ENCODE measurements at places on chromosomes 4 and X. TPM values are rescaled to one million over a fixed set of nuclear protein-coding genes. Genes with fewer than 3 reads are reported as not detected.
A peak's percentile ranks its signal among the peaks of the same experiment; 100 is the strongest.

Gene PWWP3B
- 0.27 TPM for total RNA-seq

Gene PGAM4
- total RNA-seq = not detected

Gene KIT
- total RNA-seq = 4.1 TPM

Gene NIPAL1
- total RNA-seq = 38.2 TPM

Gene SPIN4
- 4.4 TPM for total RNA-seq

Gene NOCT
- 33.7 TPM for total RNA-seq

Gene CFAP299
- total RNA-seq = not detected

Gene RNF128
- total RNA-seq = 54.8 TPM

Gene LUZP4
- total RNA-seq = not detected

Gene GRIA3
- 0.68 TPM for total RNA-seq

Gene NHS
- 1.2 TPM for total RNA-seq

GRCh38 chrX:52353838-52354237 lies 15.0 kb upstream of the XAGE2 start:
- no peak overlapping the region for H3K4me3 ChIP-seq
- H3K27ac ChIP-seq = no peak overlapping the region
- H3K36me3 ChIP-seq = no peaks in the 10 kb centered on the region
- no peaks in the 10 kb centered on the region for H3K27me3 ChIP-seq
- no peak for DNase-seq

GRCh38 chr4:5370286-5370685 lies 319.0 kb downstream of the STK32B start:
- H3K36me3 ChIP-seq = no peaks in the 10 kb centered on the region
- H3K4me1 ChIP-seq = no peaks in the 10 kb centered on the region
- H3K4me3 ChIP-seq = no peak overlapping the region

- no peak for DNase-seq
- no peaks in the 10 kb centered on the region for H3K36me3 ChIP-seq
- H3K27me3 ChIP-seq = no peaks in the 10 kb centered on the region
Observed at GRCh38 chr4:155179216-155179615, 29.2 kb upstream of the NPY2R start.

DNA sequence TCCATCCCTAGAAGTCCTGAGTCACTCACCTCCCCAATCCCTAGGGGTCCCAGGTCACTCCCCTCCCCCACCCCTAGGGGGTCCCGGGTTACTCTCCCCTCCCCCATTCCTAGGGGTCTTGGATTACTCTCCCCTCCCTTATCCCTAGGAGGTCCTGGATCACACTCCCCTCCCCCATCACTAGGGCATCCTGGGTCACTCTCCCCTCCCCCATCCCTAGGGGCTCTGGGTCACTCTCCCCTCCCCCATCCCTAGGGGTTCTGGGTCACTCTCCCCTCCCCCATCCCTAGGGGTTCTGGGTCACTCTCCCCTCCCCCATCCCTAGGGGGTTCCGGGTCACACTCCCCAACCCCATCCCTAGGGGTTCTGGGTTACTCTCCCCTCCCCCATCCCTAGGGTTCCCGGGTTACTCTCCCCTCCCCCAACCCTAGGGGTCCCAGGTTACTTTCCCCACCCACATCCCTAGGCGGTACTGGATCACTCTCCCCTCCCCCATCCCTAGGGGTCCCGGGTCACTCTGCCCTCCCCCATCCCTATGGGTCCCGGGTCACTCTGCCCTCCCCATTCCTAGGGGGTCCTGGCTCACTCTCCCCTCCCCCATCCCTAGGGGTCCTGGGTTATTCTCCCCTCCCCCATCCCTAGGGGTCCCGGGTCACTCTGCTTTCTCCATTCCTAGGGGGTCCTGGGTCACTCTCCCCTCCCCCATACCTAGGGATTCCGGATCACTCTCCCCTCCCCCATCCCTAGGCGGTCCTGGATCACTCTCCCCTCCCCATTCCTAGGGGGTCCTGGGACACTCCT lies 2.1 kb downstream of the ASMTL start:
- no peaks in the 10 kb centered on the region for H3K27me3 ChIP-seq
- no peak overlapping the region for H3K4me3 ChIP-seq
- no peak for DNase-seq
- H3K4me1 ChIP-seq = peaks cover 23% of the 10 kb centered on the region
- no peak overlapping the region for H3K27ac ChIP-seq

- H3K36me3 ChIP-seq = no peaks in the 10 kb centered on the region
- no peak overlapping the region for H3K4me3 ChIP-seq
- DNase-seq = peak; percentile 49
- no peak overlapping the region for H3K27ac ChIP-seq
Observed at GRCh38 chr4:170853422-170854021, 763.8 kb upstream of the AADAT start.

- DNase-seq = no peak
- H3K27me3 ChIP-seq = no peaks in the 10 kb centered on the region
Observed at GRCh38 chrX:94600077-94600476, 926.1 kb downstream of the FAM133A start.

DNA sequence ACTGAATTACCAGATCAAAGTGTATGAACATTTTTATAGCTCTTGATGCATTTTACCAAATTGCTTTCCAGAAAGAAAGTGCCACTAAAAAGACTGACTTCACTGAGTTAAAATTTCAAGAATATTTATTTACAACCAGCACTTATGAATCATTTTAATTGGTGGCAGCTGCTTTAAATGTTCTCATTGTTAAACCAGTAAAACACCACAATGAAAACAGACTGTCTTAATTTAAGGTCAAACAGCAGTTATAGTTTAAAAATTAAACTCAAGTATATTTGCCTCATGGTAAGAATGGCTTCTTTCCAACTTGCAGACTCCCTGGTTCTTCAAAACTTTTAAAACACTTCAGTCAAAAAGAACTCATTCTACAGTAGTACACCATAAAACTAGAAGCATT lies 36.9 kb downstream of the AMMECR1 start:
- H3K36me3 ChIP-seq = no peaks in the 10 kb centered on the region
- no peak overlapping the region for H3K27ac ChIP-seq
- no peak for DNase-seq
- H3K27me3 ChIP-seq = no peaks in the 10 kb centered on the region

DNA sequence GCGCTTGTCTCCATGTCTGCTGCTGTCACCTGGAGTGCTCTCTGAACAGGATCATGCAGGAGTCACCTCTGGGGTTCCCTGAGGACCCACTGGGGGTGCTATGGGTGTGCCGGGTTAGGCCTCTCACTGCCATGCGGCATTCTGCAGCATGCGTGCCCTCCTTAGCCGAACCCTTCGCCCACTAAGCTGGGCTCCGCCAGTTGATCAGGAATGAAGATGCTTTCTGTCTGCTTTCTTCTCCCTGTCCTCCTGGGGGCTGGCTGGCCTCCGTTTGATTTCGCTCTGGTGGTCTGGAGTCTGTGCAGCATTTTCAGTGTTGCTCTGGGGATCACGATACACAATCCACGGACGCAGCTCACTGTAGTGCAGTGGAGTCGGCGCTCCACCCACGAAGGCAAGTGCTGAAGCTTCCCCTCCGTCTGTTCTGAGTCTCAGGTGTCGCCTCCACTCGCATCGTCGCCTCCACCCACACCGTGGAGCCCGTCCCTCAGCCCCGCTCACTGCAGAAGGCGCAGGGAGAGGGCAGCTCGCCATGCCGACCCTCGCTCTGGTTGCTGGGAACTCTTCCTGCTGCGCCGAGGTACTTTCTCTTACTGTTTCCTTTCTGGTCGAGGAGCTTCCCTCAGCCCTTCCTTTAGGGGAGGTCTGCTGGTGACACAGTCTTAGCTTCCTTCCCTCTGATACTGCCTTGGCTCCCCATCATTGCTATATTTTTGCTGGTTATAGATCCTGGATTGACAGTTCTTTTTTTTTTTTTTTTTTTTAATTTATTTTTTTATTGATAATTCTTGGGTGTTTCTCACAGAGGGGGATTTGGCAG lies 29.2 kb downstream of the LETM1 start:
- H3K4me1 ChIP-seq = no peaks in the 10 kb centered on the region
- peaks cover 4% of the 10 kb centered on the region for H3K36me3 ChIP-seq
- H3K4me3 ChIP-seq = no peak overlapping the region

DNA sequence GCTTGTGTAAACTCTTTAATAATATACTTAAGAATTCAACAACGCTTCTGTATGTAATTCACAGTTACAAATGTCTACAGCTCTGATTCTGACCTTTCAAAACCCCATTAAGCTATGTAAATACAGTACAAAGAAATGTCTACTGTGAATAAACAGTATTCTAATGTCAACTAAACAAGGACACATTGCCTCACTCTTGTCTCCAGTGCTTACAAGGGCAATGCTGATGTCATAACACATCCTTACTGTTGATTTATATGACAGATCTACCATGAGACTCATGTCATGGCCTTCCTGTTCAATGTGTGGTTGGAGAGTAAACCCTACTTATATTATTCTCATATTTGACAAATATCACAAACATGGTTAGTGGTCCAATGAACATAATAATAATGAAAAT lies 256.1 kb upstream of the ADGRL3 start:
- no peaks in the 10 kb centered on the region for H3K27me3 ChIP-seq
- no peak overlapping the region for H3K4me3 ChIP-seq

- DNase-seq = no peak
- H3K27ac ChIP-seq = no peak overlapping the region
- H3K27me3 ChIP-seq = no peaks in the 10 kb centered on the region
- no peak overlapping the region for H3K4me3 ChIP-seq
Observed at GRCh38 chr4:94168321-94168720, 39.3 kb upstream of the SMARCAD1 start.

GRCh38 chr4:2817701-2818350 lies 24.9 kb downstream of the SH3BP2 start:
- peak; percentile 66 for DNase-seq
- peaks cover 31% of the 10 kb centered on the region for H3K4me1 ChIP-seq
- peak overlapping the region; percentile 82 for H3K27ac ChIP-seq
- H3K4me3 ChIP-seq = no peak overlapping the region
- H3K36me3 ChIP-seq = no peaks in the 10 kb centered on the region

GRCh38 chrX:72392816-72393800 lies 87.4 kb upstream of the CITED1 start:
- no peaks in the 10 kb centered on the region for H3K27me3 ChIP-seq
- no peaks in the 10 kb centered on the region for H3K36me3 ChIP-seq
- H3K4me3 ChIP-seq = no peak overlapping the region
- H3K4me1 ChIP-seq = peaks cover 2% of the 10 kb centered on the region
- DNase-seq = no peak

GRCh38 chr4:7434766-7435150 lies at the start of gene PSAPL1:
Gene PSAPL1 (minus strand): TSS chr4:7434930. CDS start chr4:7434879, 51 bp downstream.
- H3K4me1 ChIP-seq = no peaks in the 10 kb centered on the region
- no peak within 1 kb of the TSS for H3K4me3 ChIP-seq
- DNase-seq = peak; percentile 33
- H3K36me3 ChIP-seq = no peaks in the 10 kb centered on the region
- H3K27ac ChIP-seq = no peak within 1 kb of the TSS
- no peaks in the 10 kb centered on the region for H3K27me3 ChIP-seq

DNA sequence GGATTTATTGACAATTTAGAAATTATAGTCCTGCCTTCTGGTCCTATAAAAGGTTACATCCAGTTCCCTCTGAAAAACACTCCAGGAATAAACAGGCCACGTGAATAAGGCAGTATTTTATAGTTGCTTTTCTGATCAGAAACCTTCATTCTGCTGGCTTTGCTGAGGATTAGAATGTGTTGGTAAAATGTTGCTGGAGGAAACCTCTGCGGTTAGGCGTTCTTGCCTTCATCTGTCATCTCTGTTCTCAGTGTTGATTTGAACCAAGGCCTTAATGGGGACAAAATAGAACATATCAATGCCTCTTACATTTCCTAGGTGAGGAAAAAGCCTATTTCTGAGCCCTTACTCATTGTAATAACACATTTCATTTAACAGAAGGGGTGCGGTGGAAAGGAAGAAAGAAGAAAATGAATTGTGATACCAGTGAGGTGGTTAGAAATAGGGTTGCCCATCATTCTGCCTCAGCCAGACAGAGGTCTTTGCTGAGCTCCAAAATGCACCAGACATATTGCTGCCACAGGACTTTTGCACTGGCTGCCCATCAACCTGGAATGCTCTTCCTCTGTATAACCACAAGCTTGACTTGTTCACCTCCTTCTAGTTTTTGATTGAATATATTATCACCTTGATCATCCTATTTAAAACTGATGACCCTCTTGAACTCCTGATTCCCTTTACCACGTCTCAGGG lies 18.0 kb upstream of the SPARCL1 start:
- no peaks in the 10 kb centered on the region for H3K36me3 ChIP-seq
- no peaks in the 10 kb centered on the region for H3K4me1 ChIP-seq
- H3K27ac ChIP-seq = no peak overlapping the region
- no peak overlapping the region for H3K4me3 ChIP-seq
- no peak for DNase-seq

Measured in transverse colon (tissue), 4 donors.